ENCODE measurements at places on chromosomes 11 and 22. TPM values are rescaled to one million over a fixed set of nuclear protein-coding genes. Genes with fewer than 3 reads are reported as not detected.

Gene MYO7A
- total RNA-seq, result 3.9 TPM

Gene SCN3B
- total RNA-seq, result 58.1 TPM

Gene POLR3H
- total RNA-seq, result 24.4 TPM

Gene DDI1
- not detected for total RNA-seq

Gene GRM5
- total RNA-seq, result 49.5 TPM

Gene TMEM179B
- 15.3 TPM for total RNA-seq

GRCh38 chr22:40484906-40485669, 114.7 kb downstream of the SGSM3 start:
- DNase-seq, result no peak

DNA sequence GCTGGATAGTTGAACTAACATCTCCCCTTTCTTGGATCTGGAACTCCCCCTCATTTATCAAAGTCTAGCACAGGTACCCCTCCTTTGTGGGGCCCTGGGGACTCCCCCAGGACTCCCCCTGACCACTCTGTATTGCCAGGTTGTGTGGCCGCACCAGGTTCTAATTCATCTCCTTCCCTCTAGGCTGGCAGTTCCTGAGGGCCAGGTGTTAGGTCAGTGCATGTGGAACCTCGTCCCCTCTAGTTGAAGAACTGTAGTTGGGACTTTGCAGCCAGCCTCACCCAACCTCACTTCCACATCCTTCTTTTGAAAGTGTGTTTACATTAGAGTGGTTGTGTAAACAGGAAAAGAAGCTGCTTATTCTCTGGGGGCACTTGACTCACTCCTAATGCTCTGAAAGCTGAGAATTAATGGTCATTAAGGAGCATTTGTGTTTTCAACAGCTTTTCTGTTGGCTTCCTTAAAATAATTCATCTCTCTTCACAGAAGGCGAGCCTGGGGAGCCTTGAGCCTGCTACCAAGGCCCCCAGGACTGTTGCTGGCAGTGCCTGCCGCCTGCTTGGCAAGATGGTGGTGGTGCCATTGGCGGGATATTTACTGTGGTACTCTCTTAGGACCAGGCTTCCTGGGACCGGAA, 11.8 kb downstream of the UPB1 start:
- DNase-seq, result no peak

DNA sequence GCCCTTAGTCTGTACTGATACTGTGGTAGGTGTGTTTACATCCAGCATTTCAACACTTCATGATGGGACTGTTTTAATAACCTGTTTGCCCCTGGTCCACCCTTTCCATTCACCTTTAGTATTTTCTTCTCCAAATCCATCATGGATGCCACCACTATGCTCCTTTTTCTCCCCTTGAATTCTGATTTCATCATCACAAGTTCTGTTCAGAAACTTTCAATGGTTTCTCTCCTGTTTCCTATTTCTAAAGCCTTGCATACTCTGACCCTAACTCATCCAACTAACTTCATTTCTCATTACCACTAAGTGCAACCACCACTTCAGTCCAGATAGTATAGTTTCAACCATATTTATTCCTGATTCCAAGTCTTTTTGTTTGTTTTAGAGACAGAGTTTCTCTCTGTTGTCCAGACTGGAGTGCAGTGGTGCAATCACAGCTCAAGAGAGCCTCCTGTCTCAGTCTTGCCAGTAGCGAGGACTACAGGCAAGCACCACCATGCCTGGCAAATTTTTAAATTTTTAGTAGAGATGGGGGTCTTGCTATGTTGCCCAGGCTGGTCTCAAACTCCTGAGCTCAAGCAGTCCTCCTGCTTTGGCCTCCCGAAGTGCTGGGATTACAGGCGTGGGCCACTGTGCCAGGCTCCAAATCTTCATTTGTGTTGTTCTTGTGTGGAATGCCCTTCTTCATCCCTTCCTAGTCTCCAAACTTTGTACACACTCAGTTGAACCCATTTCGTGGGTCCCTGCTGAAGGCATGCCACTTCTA, 1.2 kb upstream of the LIN7C start:
- no peak for DNase-seq

GRCh38 chr11:134581966-134582769, 170.1 kb upstream of the B3GAT1 start:
- no peak for DNase-seq

DNA sequence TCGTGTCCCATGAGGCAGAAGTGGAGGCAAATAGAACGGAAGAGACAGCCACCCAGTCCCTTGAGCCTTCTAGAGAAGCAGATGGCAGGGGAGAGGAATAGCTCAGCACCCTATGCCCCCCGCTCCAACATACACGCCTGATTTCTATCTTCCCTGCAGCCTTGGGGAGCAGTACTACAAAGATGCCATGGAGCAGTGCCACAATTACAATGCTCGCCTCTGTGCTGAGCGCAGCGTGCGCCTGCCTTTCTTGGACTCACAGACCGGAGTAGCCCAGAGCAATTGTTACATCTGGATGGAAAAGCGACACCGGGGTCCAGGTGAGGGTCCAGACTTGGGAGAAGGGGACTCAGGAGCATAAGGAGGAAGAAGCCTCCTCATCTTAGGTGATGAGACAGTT, 6.6 kb downstream of the DPF2 start:
- DNase-seq, result no peak

GRCh38 chr11:45180848-45181192, 34.4 kb downstream of the PRDM11 start:
- DNase-seq, result peak; percentile 34

DNA sequence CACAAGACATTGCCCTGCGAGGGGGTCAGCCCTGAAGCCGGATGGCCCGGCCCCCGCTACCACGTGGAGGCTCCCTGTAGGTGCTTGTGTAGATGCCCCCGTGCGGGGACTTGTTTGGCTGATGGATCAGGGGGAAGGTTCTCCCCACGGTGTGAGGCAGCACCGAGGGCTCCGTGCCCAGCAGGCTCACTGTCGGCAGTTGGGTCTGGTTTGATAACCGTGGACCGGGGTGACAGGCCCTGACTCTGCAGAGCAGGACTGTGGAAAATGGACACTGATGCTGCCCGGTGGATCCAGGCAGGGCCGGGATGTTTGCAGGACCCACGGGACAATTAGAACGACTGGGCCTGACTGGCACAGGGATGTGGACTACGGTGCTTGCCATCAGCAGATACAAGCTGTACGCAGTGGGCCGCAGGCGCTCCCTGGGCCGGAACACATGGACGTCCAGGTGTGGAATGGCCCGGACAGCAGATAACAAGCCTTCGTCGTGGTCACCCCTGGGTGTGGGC, 19.0 kb downstream of the KCNQ1 start:
- DNase-seq, result no peak

GRCh38 chr11:92596596-92597317, 372.1 kb downstream of the FAT3 start:
- DNase-seq, result no peak

DNA sequence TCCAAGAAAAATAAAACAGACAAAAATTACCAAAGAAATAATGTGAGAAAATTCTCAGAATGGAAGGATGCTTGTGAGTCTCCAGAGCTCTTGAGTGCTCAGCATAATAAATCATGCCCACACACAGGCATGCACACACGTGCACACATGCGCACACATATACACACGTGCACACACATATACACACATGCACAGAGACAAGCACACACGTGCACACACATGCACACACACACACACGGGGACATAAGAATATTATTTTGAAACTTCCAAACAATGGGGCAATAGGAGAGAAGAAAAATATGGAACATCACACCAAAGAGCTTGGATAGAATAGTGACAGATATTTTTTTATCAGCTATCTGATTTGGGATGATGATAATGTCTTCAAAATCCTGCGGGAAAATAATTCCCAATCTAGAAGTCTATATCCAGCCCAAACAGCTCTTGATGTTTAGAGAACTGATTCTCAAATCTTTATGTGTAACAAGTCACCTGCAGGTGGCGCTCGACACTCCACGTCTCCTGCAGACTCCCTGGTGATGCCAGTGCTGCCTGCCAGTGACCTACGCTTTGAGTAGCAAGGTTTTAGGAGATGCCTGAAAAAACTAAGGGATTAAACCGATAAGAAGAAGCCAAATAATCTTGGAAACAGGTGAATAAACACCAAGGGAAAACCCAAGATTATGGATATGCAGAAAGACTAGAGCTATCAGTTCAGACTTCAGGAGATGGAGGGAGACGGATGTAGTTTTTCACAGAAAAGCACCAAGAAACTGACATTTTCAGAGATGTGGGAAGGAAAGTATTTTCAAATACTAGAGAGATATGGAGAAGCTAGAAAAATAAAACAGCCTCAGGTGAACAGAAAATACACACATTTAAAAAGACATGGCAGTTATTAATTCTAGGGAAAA, 743.6 kb downstream of the ETS1 start:
- peak; percentile 7 for DNase-seq

DNA sequence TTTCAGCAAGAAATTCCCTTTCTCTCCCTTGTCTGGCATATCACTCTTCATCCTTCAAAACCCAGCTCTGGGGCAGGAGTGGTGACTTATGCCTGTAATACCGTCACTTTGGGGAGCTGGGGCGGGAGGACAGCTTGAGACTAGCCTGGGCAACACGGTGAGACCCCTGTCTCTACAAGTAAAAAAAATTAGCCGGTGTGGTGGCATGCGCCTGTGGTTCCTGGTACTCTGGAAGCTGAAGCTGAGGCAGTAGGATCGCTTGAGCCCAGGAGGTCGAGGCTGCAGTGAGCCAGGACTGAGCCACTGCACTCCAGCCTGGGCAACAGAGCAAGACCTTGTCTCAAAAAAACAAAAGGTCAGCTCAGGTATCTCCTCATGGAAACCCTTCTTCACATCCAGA, 1.4 kb upstream of the RCE1 start:
- DNase-seq, result no peak

GRCh38 chr11:122861631-122862030, 20.9 kb upstream of the JHY start:
- DNase-seq, result peak; percentile 28

DNA sequence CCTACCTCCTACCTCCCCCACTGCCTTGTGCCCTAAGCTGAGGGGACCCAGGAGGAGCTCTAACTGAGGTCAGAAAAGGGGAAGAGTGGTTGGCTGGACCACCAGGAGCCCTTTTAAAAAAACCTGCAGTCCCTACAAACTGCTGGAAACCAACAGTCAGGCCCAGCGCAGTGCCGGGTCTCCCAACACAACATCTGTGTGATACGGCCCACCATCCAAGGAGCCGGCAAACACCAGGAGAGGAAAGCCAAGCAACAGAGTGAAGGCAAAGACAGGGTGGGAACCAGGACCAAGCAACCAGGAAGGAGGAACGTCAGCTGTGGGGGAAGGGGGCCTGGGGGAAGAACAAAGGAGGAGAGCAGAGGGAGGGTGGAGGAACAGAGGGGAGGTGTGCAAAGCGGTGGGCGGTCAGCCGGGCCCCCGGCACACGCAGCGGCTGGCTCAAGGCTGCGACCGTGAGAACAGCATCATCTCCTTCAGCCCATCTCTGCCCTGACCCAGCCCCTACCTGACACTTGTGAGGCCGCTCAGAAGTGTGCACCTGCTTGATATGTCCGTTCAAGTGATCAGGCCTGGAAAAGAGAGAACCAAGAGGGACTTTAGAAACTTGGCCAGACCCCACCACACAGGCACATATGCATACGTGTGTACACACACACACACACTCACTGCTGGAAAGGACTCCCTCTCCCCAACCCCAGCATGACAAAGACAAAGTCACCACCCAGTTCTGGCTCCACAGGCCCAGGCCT, 3.6 kb downstream of the PATZ1 start:
- DNase-seq, result no peak

- DNase-seq, result peak; percentile 73
Observed at GRCh38 chr22:22955866-22956535, 68.4 kb downstream of the IGLL5 start.

GRCh38 chr22:29302681-29303465, 3.6 kb upstream of the GAS2L1 start:
- no peak for DNase-seq

DNA sequence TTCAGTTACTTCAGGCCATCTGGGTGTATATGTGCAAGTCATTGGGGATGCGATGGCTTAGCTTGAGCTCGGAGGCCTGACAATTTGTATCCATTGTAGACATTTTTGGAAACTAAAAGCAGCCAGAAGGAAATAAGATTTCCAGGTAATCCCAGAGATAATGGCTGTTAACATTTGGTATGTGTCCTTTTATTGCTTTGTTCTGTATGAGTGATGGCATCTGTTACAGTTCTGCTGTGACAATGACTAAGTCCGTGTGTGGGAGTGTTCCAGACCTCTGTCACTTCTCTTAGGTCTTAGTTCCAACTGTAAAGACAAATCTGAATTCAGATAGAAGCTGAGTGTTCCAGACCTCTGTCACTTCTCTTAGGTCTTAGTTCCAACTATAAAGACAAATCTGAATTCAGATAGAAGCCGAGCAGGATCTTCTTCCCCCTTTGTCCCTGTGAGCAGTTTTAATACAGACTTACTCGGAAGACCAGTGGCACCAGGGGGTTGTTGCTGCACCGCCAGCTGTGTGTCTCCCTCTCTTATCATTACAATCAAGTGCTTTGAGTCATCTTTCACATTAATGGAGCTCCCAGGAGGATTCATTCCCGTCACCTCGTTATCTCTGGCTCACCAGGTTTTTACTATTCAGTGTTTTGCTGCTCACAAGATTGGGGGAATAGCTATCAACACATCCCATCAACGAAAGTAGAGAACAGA, 190.9 kb upstream of the SORL1-AS1 start:
- no peak for DNase-seq

DNA sequence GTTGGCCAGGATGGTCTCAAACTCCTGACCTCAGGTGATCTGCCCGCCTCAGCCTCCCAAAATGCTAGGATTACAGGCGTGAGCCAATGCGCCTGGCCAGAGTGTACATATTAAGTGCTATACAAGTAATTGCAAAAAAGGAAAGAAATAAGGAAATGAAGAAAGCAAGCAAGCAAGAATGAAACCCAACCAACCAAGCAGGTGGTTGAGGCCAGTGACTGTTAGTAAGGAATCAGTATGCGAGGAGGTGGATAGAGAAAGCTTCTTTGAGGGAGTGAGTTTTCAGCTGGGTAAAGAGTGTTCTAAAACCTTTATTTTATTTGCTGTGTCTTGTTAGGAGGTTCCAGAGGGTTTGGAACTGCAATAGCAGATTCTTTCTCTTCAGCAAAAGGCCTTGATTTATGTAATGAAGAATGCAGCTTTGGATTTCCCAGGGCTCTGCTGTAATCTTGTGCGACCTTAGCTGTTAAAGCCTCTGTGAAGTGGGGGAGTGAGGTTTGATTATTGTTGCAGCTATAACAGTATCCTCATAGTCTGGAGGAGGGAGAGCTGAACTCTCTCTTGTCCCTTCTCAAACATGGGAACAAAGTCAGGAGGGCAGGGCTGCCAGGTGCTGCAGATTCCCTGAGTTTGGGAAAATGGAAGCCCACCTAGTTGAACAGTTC, 5.7 kb downstream of the AMPD3 start:
- DNase-seq, result no peak

Measured in cerebellum (tissue), 4 donors.